ENCODE measurements at places on chromosomes 1 and 21. TPM values are rescaled to one million over a fixed set of nuclear protein-coding genes. Genes with fewer than 3 reads are reported as not detected.

Gene EDARADD
- under 0.01 TPM for total RNA-seq

Gene KIAA0040
- total RNA-seq = under 0.01 TPM

Gene C1orf87
- total RNA-seq = not detected

Gene LEMD1
- not detected for total RNA-seq

Gene SLC25A33
- 1.5 TPM for total RNA-seq

Gene CD101
- total RNA-seq = 0.60 TPM

Gene CHTOP
- 25.7 TPM for total RNA-seq
